Aorta (tissue), 5 donors: ENCODE measurements at places on chromosomes 5 and 9. TPM values are rescaled to one million over a fixed set of nuclear protein-coding genes. Genes with fewer than 3 reads are reported as not detected.

The IQGAP2 gene
- 13.7 TPM for total RNA-seq

The TMEM171 gene
- not detected for total RNA-seq

The LTC4S gene
- total RNA-seq, result 34.7 TPM

The C9orf153 gene
- total RNA-seq, result 1.4 TPM

The KLF4 gene
- 87.8 TPM for total RNA-seq

The KCTD16 gene
- total RNA-seq, result 2.7 TPM

The HRH2 gene
- total RNA-seq, result 12.6 TPM

The ACER2 gene
- total RNA-seq, result 11.2 TPM

- no peaks in the 10 kb centered on the region for H3K27me3 ChIP-seq
- no peaks in the 10 kb centered on the region for H3K36me3 ChIP-seq
- DNase-seq, result peak; percentile 93
- H3K4me3 ChIP-seq, result peak overlapping the region; percentile 38
- H3K27ac ChIP-seq, result no peak overlapping the region
These were observed 1.7 kb upstream of the PTPN3 start for GRCh38 chr9:109499631-109500410.

- no peak overlapping the region for H3K27ac ChIP-seq
- H3K27me3 ChIP-seq, result no peaks in the 10 kb centered on the region
- no peak for DNase-seq
- no peak overlapping the region for H3K4me3 ChIP-seq
- no peaks in the 10 kb centered on the region for H3K36me3 ChIP-seq
These were observed 5.9 kb downstream of the COL15A1 start for GRCh38 chr9:98949565-98949964.

DNA sequence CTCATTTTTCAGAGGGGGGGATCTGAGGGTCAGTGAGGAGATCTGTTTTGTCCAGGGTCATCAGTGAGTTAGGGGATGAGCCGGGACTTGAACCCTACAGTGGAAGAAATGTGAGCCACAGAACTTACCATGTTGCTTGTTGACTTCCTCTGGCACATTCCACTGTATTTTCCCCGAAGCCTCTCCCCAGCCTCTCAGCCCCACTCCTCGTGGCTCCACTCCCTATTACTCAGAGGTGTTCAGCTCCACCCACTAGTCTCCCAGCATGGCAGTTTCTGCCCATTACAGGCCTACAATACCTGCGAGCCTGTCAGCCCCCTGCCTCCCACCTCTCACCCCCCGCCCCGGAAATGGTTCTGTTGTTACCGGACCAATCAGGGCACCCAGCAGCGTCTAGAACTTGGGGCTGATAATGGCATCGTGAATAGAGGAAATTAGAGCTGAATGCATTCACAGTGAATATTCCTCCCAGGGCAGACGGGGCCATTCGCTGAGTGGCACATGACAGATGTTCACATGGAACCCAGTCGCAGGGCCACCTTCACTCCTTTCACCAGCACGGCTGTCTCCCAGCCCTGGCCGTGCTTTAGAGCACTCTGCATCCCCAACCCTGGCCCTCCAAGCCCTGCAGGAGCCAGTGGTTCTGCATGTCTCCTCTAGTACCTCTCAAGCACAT is 81.6 kb downstream of the KCNIP1 start:
- H3K27ac ChIP-seq, result no peak overlapping the region
- DNase-seq, result no peak
- H3K27me3 ChIP-seq, result no peaks in the 10 kb centered on the region
- H3K36me3 ChIP-seq, result no peaks in the 10 kb centered on the region
- no peak overlapping the region for H3K4me3 ChIP-seq

- no peak overlapping the region for H3K27ac ChIP-seq
- H3K4me3 ChIP-seq, result no peak overlapping the region
- no peaks in the 10 kb centered on the region for H3K36me3 ChIP-seq
- no peaks in the 10 kb centered on the region for H3K4me1 ChIP-seq
These were observed 147.8 kb downstream of the SLC24A2 start for GRCh38 chr9:19641046-19641445.

GRCh38 chr5:67038817-67039603 is 157.6 kb downstream of the CD180 start:
- no peaks in the 10 kb centered on the region for H3K36me3 ChIP-seq
- no peak overlapping the region for H3K27ac ChIP-seq
- peaks cover 5% of the 10 kb centered on the region for H3K4me1 ChIP-seq
- DNase-seq, result no peak

DNA sequence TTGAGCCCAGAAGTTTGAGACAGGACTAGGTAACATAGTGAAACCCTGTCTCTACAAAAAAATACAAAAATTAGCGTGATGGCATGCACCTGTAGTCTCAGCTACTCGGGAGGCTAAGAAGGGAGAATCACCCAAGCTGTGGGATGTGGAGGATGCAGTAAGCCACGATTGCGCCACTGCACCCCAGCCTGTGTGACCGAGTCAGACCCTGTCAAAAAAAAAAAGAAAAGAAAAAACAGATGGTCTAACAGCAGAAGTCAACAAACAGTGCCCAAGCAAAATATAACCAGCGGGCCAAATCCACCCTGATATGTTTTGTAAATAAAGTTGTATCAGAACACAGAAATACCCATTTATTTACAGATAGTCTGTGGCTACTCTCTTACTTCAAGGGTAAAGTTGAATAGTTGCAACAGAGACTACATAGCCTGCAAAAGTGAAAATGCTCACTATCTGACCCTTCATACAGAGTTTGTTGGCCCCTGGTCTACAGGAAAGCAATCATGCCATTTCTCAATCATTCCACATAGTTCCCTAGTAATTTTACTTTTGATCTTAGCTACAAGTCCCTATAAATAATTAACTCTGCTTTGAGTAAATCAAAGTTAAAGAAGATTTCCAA is 383.7 kb downstream of the TLE1 start:
- H3K36me3 ChIP-seq, result no peaks in the 10 kb centered on the region
- H3K4me3 ChIP-seq, result no peak overlapping the region

DNA sequence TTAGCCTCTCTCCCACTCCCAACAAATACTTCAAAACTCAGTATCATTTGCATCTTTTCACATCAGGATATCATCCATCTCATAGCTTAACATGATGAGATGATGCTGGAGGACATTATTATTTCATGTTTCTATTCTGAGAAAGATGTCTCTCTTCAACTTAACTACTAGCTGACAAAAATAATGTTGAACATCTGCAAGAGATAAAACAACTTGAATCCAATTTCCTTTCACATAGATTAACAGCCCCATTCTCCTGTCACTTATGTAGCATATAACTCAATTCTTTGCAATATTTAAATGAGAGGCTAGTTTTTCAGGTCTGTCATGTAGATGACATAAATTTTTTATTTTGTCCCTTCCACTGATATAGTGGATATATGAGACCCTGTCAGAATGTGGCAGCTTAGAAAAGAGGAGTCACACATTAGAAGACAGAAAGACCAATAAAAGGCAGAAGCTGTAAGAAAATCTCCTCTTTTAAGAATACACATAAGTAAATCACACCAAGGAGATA is 239.2 kb upstream of the KIF2A start:
- no peaks in the 10 kb centered on the region for H3K27me3 ChIP-seq
- DNase-seq, result no peak
- H3K4me3 ChIP-seq, result no peak overlapping the region

GRCh38 chr5:53917826-53918225 is 357.4 kb downstream of the NDUFS4 start:
- no peak overlapping the region for H3K4me3 ChIP-seq
- H3K4me1 ChIP-seq, result no peaks in the 10 kb centered on the region
- no peaks in the 10 kb centered on the region for H3K27me3 ChIP-seq

DNA sequence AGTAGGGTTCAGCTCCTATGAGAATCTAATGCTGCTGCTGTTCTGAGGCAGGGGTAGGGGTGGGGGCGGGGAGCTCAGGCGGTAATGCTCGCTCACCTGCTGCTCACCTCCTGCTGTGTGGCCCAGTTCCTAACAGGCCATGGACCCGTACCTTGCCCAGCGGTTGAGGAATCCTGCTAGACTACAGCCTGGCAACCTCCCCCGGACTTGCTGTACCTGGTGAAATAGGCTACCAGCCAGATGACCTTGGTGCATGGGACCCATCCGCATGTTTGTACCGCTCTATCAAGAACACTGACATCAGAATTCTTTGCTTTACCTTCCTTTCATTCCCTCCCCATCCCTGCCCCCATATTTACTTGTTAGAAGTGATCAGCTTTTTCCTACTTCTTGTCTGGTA is 15.3 kb downstream of the IL31RA start:
- no peaks in the 10 kb centered on the region for H3K36me3 ChIP-seq
- H3K27me3 ChIP-seq, result no peaks in the 10 kb centered on the region
- no peak overlapping the region for H3K4me3 ChIP-seq

DNA sequence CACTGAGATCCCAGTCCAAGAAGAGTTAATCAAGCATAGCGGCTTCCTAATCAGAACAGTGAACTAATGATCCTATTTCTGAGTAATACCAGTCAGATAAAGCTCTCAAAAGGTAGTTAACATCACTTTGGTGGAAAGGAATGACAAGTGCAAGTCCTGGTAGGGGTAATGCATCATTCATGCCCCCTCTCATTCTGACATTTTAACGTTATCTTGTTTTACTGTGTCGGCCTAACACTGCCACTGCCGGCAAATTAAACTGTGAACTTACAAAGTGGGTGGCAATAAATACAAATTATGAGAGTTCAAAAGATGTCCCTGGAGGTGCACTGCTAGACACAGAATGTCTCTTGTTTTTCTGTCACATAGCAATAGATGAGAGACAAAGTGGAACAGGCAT is 131.6 kb downstream of the EBF1 start:
- H3K27me3 ChIP-seq, result no peaks in the 10 kb centered on the region
- DNase-seq, result no peak
- no peaks in the 10 kb centered on the region for H3K36me3 ChIP-seq
- H3K4me3 ChIP-seq, result no peak overlapping the region

DNA sequence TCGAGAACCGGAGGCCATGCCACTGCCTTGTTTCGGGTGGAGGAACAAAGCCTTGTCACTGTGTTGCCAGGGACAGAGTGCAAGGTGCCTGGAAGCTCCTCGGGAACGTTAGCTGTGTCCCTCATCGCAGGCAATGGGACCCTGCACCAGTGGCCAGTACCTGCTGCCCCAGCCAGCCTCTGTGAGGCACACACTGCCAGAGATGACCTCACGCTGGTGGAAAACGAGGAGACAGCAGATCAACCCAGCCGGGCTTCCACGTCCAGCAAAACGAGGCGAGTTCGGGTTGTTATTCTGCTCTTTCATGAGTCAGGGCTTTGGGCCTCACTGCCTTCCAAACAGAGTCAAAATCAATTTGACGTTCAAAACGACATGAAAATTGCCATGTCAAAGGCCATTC is 104.1 kb downstream of the ADAMTS2 start:
- no peak overlapping the region for H3K27ac ChIP-seq
- no peaks in the 10 kb centered on the region for H3K4me1 ChIP-seq
- DNase-seq, result peak; percentile 76
- no peaks in the 10 kb centered on the region for H3K27me3 ChIP-seq

DNA sequence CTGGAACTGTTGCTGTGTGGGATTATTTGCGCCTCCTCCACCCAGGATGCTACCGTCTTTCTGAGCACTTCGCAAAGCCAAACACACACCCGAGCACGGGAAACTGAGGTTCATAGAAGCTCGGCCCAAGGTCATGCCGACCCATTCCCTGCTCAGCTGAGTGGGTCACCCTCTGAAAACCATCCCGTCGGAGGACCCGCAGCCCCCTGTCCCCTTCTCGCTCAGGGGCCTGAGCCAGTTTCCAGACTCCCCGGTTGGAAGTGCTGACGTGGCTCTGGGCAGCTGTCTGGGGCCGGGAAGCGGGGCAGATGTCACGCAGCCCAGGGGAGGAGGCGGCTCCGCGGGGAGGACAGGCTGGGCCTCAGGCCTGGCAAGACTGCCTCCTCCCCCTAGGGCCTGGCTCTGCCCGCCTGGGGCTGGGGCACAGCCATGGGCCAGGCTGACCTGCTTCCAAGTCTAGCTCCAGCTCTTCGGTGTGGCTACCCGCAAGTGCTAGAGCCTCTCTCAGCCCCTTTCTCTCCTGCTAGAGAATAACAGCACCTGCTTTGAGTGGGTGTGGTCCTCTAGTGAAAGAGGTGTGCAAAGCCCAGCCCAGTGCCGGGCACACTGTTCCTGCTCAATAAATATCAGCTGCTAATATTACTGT is 9.9 kb upstream of the CXXC5 start:
- H3K36me3 ChIP-seq, result no peaks in the 10 kb centered on the region
- no peak overlapping the region for H3K27ac ChIP-seq
- H3K27me3 ChIP-seq, result no peaks in the 10 kb centered on the region
- H3K4me3 ChIP-seq, result peak overlapping the region; percentile 9
- H3K4me1 ChIP-seq, result peaks cover 2% of the 10 kb centered on the region

DNA sequence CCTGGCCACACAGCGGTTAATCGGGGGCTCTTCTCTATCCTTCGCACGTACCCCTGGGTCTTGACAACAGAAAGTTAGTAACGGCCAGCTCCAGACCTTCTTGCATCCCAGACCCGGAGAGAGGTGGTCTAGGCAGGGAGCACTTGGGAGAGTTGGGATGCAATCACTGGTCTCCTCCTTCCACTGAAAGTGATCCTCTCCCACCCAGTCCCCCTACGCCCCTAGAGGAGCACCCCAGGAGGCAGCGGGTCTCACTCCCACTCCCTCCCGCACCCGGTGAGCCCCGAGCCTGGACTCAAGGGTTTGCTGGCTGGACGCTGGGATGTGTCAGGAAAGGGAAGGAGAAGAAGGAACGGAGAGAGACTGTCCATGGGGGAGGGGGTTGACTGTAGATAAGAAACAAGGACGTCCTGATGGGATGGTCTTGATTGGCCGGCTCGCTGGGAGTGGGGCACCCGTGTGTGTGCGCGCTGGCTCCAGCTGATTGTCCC is 2.0 kb downstream of the RORB start:
- no peak overlapping the region for H3K27ac ChIP-seq
- H3K27me3 ChIP-seq, result no peaks in the 10 kb centered on the region
- no peaks in the 10 kb centered on the region for H3K36me3 ChIP-seq
- no peaks in the 10 kb centered on the region for H3K4me1 ChIP-seq
- no peak for DNase-seq

DNA sequence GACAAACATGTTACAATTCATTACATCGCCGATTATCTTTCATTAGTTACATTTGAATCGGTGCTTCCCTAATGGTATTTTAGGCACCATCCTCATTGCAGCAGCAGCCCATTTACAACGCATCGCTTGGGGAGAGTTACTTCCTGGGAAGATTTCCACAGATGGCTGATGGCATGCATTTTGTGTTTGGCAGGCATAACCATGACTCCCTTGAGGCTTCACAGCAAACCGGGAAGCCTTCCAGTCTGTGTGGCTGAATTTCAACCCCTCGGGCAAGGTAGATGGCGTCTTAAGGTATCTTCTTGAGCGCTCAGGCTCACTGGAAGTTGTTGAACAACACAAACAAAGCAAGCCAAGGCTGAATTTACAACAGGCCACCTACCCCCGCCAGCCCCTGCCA is 1.6 kb upstream of the DNAH5 start:
- no peaks in the 10 kb centered on the region for H3K27me3 ChIP-seq
- DNase-seq, result no peak
- no peaks in the 10 kb centered on the region for H3K4me1 ChIP-seq
- no peak overlapping the region for H3K27ac ChIP-seq

- peaks cover 15% of the 10 kb centered on the region for H3K4me1 ChIP-seq
- H3K36me3 ChIP-seq, result peaks cover 4% of the 10 kb centered on the region
- DNase-seq, result no peak
- H3K27me3 ChIP-seq, result no peaks in the 10 kb centered on the region
- H3K27ac ChIP-seq, result no peak overlapping the region
- H3K4me3 ChIP-seq, result no peak overlapping the region
These were observed 34.4 kb downstream of the SNX18 start for GRCh38 chr5:54551926-54552325.

GRCh38 chr9:83596899-83597504 is 25.9 kb upstream of the IDNK start:
- no peak overlapping the region for H3K27ac ChIP-seq
- no peaks in the 10 kb centered on the region for H3K36me3 ChIP-seq
- no peak for DNase-seq
